Gastrocnemius medialis (tissue), 4 donors: ENCODE measurements at places on chromosomes 5 and 9. TPM values are rescaled to one million over a fixed set of nuclear protein-coding genes. Genes with fewer than 3 reads are reported as not detected.

DNA sequence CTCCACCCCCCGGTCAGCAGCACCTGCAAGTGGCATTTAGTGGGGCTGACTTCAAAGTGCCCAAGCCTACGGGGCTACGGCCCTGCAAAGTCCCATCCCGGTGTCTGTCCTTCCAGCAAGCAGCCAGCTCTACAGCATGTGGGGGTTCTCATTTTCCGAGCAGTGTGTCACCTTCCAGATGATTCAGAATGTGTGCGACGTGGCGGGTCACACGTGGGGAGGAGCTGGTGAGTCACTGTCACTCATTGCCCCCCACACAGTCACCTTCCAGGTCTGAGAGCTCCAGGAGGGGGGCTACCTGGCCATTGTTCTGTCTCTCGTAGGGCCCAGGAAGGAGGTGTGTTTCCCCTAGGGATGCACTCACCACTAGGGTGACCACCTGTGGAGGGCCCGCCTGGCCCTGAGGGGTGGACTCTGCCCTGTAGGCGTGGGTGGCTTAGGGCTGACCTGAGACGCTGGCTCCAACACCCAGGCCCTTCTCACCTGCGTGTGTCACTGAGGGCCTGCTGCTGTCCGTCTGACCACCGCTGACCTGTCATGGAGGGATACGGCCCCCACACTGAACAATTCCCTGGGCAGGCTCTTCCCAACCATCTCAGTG lies 70.2 kb downstream of the SEMA4D start:
- DNase-seq = no peak

DNA sequence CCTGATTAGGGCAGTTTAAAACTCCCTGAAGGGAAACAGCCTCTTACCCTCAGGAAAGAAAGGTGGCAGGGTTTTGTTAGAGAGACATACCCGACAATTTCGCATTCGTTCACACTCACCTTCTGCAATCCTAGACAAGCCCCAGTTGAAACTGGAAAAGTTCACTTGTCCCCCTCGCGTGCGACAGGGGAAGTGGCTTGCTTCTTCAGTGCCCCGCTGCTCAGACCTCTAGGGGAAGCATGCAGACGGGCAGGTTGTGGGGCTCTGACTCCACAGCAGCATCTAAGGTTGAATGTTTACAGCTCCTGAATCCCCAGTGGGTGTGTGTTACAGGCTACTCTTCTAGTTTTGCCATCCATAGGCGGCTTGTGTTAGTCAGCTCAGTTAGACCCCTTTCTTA lies 575.7 kb upstream of the ACO1 start:
- DNase-seq = no peak

The SPATA9 gene
- total RNA-seq = not detected

- DNase-seq = no peak
Measured at GRCh38 chr5:30149526-30149925, 1044.0 kb upstream of the CDH6 start.

The CCNO gene
- total RNA-seq = not detected

DNA sequence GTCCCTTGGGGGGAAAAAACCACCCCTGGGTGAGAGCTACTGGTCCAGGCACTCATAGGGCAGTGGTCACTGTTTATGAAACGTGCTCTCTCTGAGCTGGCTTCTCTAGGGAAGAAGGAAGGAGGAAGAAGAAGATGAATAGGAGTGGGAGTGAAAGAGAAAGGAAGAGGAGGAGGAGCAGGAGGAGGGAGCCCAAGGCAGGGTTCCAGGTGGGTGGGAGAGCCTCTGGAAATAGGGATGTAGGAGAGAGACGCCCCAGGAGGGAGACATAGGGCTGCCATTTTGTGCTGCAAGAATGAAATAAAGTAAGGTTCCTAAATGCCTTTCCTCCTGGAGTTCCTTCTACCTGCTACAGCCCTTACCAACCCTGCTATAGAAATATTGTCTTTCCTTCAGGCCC lies 65.7 kb downstream of the PCDH1 start:
- no peak for DNase-seq

DNA sequence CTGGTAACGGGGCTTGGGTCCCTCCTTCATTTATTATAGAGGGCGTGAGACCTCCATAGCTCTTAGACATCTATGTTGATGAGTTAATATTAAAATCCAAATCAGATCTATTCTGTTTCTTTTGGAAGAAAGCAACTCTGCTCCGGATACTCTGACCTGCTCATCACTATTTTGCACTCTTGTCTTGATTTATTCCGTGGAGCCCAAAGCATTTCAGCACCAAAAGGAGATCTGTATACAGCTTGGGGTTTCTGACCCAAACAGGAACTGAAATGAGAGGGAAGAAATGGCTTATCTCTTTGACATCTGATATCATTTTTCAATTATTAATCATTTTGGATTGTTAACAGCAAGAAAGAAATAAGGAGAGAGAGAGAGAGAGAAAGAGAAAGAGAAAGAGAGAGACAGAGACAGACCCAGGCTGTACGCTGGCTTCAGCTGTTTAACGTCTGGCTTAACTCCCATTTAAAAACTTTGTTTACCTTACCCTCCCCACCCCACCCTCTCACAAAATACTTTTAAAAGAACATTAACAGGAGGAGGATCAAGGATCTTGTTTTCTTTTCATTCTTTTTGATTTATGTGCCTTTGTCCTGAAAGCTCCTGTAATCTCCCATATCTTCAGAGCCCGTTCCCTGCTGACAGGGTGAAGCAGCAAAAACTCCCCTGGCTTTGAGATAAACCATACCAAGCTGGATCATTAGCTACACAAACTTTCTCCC lies 231.4 kb upstream of the TUT7 start:
- DNase-seq = no peak

DNA sequence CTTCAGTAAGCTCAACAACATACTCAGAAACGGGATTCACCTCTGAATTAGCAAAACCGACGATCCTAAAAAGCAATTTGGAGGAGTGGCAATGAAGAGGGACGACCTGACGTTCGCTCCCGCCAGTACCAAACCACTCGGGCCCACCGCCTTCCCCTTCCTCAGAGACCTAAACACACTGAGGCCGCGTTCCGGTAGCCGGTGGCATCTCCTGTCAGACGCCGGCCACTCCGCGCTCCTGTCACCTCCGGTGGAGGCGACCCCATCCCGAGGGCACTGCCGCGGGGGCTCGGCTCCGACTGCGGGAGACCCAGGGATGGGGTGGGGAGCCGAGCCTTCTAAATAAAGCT lies 617 bp downstream of the PPP6C start:
- DNase-seq = peak; percentile 38

GRCh38 chr5:134570886-134571285 lies 45.4 kb downstream of the JADE2 start:
- peak; percentile 72 for DNase-seq
